LoVo (cell line): ENCODE measurements at places on chromosomes 13 and 19.
A peak's percentile ranks its signal among the peaks of the same experiment; 100 is the strongest.

- DNase-seq: no peak
These were observed 38.3 kb downstream of the TMED1 start for GRCh38 chr19:10797541-10798256.

- DNase-seq: no peak
These were observed 83.8 kb upstream of the KL start for GRCh38 chr13:32932376-32932775.

GRCh38 chr13:64276232-64276631, 2860.6 kb upstream of the PCDH20 start:
- no peak for DNase-seq

DNA sequence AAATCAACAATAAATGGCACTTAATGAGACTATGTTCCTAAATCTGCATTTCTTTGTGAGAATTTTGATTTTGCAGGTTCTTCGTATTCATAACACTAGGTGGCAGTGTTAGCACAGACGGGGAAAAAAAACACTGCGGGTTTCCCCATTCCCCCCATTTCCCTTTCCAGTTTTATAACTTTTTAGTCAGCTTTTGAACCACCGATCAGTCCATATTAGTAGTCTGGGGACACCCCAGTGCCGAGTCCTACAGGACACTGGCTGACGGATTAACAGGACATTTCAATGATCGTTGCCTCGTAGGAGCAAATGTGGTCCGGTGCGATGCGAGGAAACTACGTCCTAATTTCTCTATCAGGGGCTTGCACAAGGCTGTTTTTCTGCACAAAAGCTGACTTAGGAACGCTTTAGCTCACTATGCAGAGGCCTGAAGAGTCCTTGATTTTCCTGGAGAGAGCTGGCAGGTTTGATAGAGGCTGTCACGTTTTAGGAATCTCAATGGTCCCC, 234.3 kb downstream of the LMO7 start:
- DNase-seq: peak; percentile 49
